Activated CD4-positive, alpha-beta T cell treated with anti-CD3 and anti-CD28 coated beads, Interleukin-2, Interleukin-6, amounts not matched to agents 100 ng/mL and 50 ng/mL, durations not matched to agents 16 hours and 8 hours (primary cell): ENCODE measurements at places on chromosomes 3 and 15.

- no peak for DNase-seq
These were observed 237.3 kb upstream of the ZBTB20 start for GRCh38 chr3:115384381-115384780.

DNA sequence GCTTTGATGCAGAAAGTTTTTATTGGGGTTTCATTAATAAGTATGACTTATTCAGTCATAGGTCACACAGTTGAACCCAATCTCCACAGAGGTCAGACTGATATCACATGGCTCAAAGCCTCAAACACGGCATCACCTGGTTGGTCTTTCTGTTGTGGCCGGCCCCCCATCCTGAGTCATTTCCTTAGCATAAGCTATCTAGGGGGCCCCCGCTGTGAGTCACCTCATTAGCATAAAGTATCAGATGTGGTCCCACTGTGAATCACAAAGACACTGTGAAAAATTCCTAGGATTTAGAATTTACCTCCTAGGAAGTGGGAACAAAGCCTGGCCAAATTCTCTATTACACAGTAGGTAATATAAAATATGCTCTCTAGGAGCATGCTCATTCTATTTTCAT lies 502.2 kb downstream of the PYDC2 start:
- DNase-seq, result no peak

DNA sequence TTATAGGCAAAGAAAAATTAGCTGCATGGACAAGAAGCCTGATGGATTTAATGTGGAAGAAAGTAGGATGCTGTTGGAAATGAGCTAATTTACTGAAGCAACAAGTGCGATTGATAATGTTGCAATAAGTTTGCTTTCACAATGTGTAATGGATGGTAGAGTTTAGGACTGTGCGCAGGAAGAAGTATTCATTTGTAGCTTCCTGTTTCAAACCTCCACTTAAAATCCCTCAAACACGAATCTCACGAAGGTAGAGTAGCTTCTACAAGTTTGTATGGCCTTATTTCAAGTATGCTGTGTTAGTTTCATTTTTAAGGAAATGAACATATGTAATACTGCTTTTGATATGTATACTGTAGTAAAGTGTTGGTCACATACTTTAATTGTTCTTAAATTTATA lies 42.3 kb downstream of the KCNH8 start:
- peak; percentile 75 for DNase-seq

DNA sequence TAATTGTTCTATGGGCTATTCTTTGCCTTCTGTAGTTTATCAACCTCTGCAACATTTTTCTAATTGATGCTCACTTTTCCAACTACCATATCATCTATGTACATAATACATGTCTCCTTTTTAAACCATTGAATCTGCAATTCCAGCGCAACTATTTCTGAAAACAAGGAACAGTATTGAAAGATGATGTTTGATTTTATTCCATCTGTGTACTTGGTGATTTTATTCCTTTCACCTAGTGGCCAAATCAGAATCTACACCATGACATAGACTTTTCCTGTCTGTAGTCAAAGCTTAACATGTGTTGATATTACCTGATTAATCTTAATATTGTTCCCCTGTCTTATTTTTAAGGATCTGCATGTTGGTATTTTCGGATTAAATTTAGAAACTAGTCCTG lies 13.0 kb downstream of the NKTR start:
- DNase-seq, result no peak

GRCh38 chr3:112774293-112774926 lies 72.3 kb downstream of the CD200R1L start:
- no peak for DNase-seq

DNA sequence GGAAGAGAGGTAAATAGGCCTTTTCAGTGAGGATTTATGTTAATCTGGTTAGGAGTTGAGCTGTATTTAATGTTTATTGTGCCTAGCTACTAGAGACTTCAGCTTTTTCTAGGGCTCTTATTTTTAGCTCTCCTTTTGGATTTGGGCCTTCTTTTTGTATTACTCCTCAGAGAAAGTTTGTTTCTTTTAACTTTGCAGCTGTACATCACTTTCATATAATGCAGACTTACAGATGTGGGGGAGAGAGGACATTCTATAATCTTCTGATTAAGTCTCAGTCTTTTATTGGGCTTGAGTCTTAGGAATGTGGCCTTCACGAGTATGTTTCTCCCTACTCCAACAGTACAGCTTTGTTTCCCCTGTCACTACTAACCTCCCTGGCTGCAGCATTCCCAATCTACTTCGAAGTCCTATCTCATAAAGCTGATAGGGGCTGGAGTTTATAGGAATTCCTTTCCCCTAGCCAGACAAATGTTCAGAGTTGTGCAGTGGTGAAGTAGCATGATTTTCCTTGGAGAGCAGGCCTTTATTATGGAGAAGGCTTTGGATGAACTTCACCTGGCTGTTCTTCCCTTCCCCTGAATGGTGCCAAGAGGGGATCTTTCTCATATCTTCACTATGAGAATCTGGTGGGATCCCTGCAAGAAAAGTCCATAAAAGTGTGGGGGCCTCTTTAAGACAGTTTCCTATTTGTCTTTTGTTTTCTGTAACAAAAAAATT lies 82.2 kb upstream of the CBLB start:
- no peak for DNase-seq

DNA sequence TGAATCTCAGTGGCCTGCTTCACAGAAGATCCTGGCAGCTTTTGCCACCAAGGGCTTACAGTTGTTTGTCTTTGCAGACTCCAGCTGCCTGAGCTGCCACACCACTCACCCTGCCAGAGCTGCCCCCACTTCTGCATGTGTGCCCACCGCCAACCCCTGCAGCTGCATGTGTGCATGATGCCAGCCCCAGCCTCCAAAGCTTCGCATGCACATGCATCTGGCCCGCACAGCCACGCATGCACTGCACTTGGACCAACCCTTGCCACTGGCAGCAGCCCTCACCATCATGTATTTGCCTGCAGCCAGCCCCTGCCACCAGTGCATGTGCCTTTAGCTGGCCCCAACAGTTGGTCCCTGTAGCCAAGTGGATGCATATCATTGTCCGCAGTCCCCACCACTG lies 31.3 kb downstream of the CCDC54 start:
- DNase-seq, result no peak

- DNase-seq, result peak; percentile 70
These were observed at the start of gene GCSAM for GRCh38 chr3:112132975-112133448. TSS of gene GCSAM (minus strand) at chr3:112133248. CDS start at chr3:112133120, 128 bp downstream.

DNA sequence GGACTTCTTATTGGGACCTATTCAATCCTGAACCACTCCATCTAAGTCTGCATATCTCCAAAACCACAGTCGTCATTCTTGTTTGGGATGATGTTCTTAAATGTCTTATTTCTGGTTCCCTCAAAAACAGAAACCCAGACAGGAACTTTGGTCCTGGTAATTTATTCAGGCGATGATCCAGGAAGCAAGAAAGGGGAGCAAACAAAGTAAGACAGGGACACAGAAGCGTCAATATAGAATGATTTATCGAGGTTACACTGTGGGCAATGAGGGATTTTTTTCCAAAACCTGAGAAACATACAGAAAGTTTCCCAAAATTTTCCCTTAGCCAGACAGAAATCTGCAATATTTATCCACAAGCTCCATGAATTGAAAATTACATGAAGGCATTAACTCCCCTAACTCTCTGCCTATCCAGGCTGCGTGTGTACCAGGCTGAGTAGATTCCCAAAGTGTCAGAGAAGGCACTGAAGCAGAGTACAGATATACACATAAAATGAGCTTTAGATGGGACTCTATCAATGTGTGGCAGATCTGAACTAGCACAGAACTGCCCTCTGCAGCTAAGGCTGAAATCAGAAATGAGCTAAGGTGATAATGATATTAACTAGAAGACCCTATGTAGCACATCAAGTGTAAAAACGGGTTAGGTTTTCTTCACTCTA lies 43.2 kb downstream of the TP63 start:
- DNase-seq, result no peak

DNA sequence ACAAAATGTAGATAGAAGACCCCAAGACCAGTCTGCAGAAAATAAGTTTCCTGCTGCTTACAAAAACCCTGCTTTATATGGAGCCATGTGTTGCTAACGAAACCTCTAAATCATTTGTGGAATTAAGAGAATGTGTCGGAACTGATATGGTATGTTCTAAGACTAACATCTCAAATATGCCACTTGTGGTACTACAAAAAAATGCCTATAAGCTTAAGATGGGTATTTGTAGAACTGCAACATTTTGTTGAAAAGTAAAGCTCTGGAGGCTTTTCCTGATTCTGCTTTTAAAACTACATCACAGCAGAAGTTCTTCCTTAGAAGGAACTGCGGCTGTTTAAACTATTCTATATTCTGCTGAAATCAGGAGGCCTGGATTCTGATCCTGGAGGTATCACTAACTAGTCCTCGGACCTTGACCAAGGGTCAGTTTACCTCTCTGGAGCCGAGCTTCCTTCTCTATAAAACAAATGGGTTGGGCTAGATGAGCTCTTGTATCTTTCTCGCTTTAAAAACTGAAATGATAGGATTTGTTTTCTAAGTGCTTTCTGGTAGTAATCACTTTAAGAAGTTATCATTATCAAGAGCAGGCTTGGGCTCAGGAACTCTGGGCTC lies 74.9 kb downstream of the RAD18 start:
- no peak for DNase-seq

GRCh38 chr3:152970851-152971250 lies 135.9 kb downstream of the P2RY1 start:
- DNase-seq, result no peak

GRCh38 chr3:42262525-42262924 lies 3.5 kb downstream of the CCK start:
- no peak for DNase-seq

- DNase-seq, result no peak
These were observed 35.5 kb downstream of the NFKBIZ start for GRCh38 chr3:101884776-101885175.

GRCh38 chr3:189507856-189508255 lies 123.3 kb upstream of the TP63 start:
- DNase-seq, result no peak

DNA sequence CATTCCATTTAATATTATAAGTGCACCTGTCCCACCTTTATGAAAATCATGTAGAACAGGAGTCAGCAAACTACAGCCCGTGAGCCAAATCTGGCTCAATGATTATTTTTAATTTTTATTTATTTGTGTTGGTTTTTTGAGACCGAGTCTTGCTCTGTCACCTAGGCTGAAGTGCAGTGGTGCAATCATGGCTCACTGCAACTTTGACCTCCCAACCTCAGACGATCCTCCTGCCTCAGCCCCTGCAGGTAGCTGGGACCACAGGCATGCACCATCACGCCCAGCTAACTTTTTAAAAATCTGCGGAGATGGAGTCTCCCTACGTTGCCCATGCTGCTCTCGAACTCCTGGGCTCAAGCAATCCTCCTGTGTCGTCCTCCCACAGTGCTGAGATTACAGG lies 42.0 kb downstream of the MYO1E start:
- no peak for DNase-seq

DNA sequence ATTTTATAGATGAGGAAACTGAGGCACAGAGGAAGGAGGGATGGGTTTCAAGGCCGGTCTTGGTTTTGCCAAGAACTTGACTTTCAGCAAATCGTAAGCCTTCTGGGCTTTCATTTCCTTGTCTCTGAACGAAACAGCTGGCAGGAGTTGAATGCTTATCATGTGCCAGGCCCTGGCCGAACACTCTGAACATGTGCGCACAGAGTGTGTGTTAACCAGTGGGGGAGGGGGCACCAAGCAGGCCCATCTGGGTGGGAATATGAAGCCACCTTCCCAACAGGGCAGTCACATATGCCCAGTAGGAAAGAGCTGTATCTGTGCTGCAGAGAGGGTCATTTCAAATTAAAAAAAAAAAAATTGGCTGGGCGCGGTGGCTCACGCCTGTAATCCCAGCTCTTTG lies 29.3 kb downstream of the ZNF710 start:
- DNase-seq, result no peak

DNA sequence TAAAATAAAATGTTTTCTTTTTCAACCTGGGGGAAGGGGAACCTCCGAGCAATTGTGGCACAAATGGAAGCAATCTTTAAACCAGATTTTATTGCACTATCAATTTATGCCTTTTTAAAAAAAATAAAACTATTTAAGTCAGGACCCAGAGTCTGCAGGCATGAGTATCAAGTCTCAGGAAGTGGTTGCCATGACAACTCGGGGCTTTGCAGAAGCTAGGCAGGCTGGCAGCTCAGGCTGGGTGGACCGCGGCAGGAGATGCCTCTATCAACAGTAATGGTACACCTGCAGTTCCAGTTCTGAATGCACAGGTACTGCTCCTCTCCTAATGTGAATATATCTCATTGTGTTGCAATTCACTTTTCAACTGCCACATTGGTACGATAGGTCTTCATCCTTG lies 447.7 kb downstream of the GABRG3 start:
- no peak for DNase-seq

- DNase-seq, result no peak
These were observed 70.1 kb downstream of the TBC1D2B start for GRCh38 chr15:78007211-78007931.

- DNase-seq, result peak; percentile 35
These were observed 49.1 kb upstream of the LIMD1 start for GRCh38 chr3:45545476-45545875.

DNA sequence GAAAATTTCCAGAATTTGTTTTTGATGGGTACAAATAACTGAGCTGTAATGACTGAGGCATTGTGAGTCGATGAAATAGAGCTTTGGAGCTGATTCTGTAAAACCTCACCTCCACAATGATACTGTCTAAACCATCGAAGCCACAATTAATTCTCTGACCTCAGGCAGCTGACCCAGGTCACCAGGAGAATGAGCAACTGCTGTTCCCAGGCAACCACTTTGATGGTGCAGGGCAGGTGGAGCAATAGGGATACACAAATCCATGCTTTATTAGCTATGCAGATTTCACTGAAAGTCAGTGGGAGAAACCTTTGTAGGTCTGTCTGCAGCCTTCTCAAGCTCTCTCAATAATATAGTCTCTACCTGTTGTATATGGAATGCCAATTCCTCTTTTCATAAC lies 204.4 kb downstream of the RYR3 start:
- DNase-seq, result no peak

- no peak for DNase-seq
These were observed 50.0 kb upstream of the NMD3 start for GRCh38 chr3:161171113-161171512.

DNA sequence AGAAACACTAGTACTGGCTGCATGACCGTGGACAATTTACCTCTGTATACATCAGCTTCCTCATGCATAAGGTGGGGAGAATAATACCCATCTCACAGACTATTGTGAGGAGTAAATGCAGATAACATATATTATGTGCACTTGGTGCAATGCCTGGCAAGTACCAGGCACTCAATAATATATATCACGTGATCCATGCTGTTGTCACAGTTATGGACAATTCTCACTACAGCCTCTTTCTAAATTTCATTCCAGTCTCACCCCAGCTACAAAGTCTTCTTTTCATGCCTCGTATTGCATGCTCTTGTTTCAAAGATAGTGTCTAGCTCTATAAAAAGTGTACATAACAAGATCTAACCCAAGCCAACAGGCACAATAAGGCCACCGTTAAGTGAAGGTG lies 494.3 kb upstream of the ADAMTS9 start:
- DNase-seq, result no peak

- no peak for DNase-seq
These were observed 57.2 kb downstream of the GLDN start for GRCh38 chr15:51398626-51399025.
